ENCODE measurements at places on chromosomes 7 and 10.

GRCh38 chr7:96697822-96698221 is 11.8 kb downstream of the SEM1 start:
- no peak for DNase-seq

- peak; percentile 72 for DNase-seq
These were observed 498 bp downstream of the RHOBTB1 start for GRCh38 chr10:60943316-60944057.

DNA sequence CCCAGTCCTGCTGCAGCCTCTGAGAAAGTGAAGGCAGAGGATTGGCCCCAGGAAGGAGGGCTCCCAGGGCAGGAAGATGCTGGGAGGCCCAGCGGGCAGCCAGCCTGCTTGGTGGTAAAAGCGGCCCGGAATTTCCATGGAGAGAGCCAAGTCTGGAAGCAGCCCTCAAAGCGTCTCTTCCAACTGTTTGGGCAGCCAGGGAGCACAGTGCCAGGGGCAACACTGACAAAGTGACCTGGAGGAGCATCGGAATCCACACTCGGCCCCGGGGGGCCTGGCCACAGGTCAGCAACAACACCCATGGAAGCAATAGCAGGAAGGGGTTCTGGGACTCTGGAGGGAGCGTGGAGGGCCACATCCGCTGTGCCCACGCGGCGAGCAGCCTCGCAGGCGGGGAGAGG is 63.2 kb upstream of the FGFR2 start:
- no peak for DNase-seq

DNA sequence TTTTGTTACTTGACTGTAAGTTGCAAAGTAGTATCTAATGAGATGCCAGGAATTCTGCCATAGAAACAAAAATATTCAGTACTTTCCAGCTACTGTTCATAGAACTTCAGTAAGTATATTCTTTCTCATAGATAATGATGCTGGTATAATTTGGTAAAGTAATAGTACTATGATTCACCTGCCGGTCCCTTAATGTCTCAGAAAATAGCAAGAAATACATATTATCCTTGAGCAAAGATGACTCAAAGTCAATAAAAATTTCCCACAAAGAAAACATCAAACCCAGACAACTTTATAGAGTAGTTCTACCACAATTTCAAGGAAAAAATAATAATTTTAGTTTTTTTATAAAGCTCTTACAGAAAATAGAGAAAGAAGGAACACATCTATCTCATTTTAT is 105.4 kb downstream of the EPDR1 start:
- DNase-seq, result no peak

DNA sequence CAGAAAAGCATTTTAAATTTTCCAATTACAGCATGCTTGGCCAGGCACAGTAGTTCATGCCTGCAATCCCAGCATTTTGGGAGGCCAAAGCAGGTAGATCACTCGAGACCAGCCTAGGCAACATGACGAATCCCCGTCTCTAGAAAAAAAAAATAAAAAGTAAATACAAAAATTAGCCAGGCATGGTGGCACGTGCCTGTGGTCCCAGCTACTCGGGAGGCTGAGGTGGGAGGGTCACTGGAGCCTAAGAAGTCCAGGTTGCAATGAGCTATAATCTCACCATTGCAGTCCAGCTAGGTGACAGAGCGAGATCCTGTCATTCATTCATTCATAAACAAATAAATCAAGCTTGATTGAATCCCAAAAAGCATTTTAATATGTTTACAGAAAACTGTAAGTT is 234.9 kb downstream of the PARD3 start:
- no peak for DNase-seq

GRCh38 chr7:51316666-51317581 is at the start of gene COBL:
Gene COBL (minus strand): TSS chr7:51316809. CDS start chr7:51316633, 176 bp downstream.
- no peak for DNase-seq

DNA sequence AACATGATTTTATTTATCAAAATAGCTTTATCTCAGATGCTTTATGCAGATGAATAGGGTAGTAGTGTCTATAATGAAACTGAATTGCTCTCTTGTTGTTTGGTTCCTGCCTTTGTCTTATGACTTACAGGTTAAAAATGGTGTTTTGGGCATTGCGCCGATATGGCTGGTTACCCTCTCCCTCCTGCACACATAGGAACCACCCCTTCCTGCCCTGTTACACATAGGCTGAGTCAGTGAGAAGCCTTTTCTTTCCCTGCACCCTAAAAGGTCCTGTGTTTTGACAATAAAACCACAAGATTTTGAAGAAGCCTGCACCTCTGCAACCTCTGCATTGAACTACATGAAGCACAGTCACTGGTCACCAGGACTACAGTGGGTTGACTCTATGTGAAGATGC is 655.8 kb upstream of the ANKRD30A start:
- peak; percentile 62 for DNase-seq

DNA sequence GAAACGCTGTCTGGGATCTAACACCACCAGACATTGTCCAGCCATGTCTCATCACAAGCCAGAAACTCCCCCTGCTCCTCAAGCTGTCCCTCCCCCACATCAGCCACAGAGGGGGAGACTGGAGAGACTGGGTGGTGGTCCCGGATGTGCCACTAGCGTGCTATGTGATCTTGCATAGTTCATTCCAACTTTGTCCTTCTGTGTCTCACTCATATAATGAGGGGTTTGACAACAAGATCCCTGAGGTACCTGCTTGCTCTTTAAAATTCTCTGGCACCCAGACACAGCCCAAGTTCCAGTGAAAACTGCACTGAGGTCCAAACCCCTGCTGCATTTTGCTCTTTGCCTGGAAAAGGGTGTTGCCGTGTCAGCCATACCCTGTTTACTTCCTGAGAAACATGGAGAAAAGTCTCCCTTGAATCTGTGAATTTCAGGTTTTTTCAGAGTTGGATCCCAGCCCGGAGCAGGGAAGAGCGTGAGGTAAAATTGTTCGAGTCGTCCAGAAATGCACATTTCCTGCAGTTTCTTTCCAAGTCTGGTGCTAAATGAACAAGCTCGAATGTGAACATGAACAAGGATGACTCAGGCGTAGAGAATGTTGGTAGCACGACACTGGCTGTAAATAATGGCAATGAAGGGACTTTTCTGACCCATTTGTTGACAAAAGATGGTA is 156.6 kb downstream of the CCDC3 start:
- DNase-seq, result peak; percentile 81

DNA sequence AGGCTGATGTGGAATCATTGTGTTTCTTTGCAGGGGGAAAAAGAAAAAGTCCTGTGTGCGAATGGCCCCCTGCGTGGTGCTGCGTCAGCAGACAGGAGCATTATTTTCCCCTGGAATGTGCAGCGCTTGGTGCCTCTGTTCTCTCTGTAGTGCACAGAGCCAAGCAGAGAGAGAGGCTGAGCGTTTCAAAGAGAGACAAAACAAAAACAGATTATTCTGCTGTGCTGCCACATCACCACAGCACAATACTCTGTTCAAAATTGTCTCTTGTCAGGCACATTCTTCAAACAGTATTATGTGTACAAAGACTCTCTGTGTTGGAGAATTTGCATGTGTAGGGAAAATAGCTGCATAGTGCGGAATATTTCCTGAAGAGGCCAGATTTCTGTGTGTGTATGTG is 609.0 kb downstream of the SDK1 start:
- DNase-seq, result no peak

GRCh38 chr7:7399707-7400106 is 136.0 kb downstream of the COL28A1 start:
- DNase-seq, result no peak

DNA sequence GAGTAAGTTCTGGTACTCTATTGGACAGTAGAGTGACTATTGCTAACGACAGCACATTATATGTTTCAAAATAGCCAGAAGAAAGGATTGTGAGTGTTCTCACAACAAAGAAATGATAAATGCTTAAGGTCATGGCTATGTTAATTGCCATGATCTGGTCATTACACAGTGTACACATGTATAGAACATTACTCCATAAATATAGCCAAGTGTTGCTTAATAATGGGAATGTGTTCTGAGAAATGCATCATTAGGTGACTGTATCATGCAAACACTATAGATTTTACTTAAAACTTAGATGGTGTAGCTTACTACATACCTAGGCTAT is 19.6 kb downstream of the EPC1 start:
- no peak for DNase-seq

GRCh38 chr10:5905854-5906507 is 15.9 kb downstream of the FBH1 start:
- DNase-seq, result no peak

DNA sequence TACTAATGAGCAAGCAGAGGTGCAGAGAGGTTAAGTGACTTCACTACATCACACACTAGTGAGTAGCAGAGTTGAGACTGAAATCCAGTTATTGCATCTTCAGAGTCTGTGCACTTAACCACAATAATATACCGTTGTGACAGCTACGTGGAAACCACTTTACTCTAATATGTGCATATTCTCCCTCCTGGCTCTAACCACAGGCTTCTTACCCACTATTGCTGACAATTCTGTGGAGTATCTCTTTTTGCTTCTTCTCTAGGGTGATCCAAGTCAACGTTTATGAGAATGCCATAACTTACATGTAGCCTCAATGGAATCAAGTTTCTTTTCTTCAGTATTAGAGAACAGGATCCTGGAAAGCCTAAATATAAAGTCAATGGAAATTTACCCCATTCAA is 64.2 kb upstream of the MEOX2 start:
- DNase-seq, result peak; percentile 48

- no peak for DNase-seq
These were observed 92.6 kb upstream of the RNF32 start for GRCh38 chr7:156547884-156548561.

GRCh38 chr10:4020631-4021030 is 235.6 kb upstream of the KLF6 start:
- no peak for DNase-seq

DNA sequence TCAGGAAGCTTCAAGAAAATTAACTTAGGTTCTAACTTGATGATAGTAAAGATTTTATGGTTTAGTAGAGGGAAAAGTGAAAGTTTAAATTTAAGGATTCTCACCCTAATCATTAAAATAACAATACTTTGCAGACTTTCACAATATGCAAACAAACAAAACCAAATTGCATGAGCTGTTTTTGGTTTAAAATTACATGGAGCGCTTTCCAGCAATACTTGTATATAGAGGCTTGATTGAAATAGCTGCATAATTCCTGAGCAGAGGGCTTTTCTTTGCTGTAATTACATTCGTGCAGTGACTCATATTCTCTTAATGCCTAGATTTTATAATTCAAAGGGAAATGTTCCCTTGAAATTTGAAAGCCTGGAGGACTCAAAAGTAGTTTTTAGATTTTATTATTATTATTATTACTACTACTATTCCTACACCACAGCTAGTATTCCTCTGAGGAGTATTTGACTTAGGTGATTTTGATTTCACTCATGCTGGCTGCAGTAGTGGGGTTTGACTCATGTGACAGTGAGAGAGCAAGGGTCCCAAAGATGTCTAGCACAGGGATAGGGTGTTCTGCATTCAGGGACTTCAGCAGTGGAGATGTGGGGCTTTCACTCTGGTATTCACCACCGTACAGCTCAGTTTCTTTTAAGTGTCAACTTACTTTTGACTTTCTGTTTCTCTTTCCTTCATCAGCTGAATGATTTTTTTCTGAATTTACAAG is 138.1 kb downstream of the ADAM22 start:
- no peak for DNase-seq

DNA sequence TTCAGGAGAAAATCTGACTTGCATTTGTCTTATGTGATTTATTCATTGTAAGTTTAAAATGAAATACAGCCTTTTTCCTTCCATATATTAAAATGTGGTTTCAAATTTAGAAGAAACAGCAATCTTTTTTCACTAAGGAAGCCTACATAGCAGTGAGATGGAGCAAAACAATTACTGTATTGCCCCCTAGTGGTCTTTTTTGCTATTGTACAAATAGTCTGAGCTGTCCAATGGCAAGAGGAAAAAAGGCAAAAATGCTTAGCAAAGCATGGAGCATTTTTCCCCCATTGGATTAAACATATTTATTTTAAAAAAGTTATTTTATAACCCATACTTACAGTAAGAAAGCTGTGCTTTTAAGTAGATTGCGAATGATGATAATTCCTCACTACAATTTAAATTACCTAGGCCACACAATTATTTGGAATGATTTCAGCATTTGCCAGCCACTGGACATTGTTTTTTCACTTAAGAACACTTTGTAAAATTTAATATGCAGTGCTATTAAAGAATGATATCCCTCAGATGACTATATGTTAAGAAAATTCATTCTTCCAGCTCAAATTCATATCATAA is 119.5 kb downstream of the CPED1 start:
- peak; percentile 73 for DNase-seq

DNA sequence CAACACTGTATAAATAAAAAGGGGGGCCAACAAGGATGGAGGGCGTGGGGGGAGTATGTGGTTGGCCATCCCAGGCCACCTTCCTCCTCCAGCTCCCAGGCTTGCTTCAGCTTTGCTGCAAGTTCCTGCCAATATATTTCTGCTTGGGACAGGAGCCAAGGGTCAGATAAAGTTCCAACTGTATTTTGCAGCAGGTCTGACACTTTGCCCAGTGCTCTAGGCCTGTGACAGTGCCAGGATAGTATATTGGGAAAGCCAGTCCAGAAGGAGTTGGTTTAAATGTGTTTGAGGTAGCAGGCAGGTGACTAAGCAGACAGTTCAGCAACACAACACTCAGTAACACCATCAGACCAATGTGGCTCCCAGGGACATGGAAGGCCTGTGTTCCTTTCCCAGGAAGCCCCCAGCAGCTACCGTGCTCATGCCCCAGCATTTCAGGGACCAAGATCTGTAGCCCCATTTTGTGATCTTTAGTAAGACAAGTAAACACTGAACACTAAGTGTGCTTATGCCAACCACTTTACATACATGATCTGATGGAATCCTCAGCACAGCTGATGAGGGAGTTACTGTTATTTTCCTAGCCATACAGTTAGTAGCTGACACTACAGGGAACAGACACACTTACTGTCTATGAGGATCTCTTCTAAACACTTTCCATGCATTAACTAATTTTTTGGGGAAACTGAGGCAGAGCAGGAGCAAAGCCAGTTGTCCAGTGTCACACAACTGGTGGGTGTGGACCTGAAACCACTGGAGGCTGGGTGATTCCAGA is 38.9 kb downstream of the DNAJB12 start:
- peak; percentile 96 for DNase-seq

- no peak for DNase-seq
These were observed 126.4 kb downstream of the CFAP58 start for GRCh38 chr10:104479906-104480593.

GRCh38 chr7:150334108-150334507 is 7.3 kb downstream of the RARRES2 start:
- no peak for DNase-seq

DNA sequence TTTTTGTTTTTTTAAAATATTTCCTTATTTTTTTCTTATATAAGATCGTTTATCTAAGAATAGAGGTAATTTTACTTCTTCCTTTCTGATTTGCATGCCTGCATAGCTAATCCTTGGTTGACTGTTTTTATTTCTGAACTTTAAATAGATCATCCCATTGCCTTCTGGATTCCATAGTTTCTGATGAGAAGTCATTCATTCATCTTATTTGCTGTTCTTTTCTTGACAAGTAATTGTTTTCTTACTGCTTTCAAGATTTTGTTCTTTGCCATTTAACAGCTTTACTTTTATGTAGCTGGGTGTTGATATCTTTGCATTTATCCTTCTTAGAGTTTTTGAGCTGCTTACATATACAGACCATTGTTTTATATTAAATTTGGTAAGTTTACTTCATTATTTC is 437.9 kb downstream of the SDK1 start:
- DNase-seq, result no peak

GRCh38 chr10:22605168-22605567 is 109.2 kb downstream of the PIP4K2A start:
- DNase-seq, result peak; percentile 84

- DNase-seq, result no peak
These were observed 50.3 kb upstream of the GSAP start for GRCh38 chr7:77466450-77466849.

GRCh38 chr10:49300140-49300974 is 1.4 kb downstream of the C10orf71 start:
- DNase-seq, result peak; percentile 40

- no peak for DNase-seq
These were observed 28.0 kb downstream of the RHOBTB1 start for GRCh38 chr10:60916025-60916424.
